ENCODE measurements at places on chromosomes 3 and 15. TPM values are rescaled to one million over a fixed set of nuclear protein-coding genes. Genes with fewer than 3 reads are reported as not detected.

DNA sequence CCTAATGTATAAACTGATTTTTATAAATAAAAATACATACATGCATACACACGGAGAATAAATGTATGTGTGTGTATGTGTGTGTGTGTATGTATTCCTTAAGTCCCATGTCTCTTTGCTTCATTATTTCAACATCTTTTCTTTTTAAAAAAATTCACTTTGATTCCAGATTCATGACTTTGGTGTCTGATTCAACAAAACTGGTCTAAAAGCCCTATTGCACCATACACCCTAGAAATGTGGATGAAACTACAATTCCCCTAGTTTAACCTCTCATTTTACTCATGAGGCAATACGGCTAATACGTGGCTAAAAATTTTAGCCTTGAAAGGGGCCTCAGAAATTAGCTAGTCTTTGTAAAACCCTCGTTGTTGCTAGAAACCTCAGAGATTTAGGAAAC, 228.1 kb downstream of the ADAMTS9 start:
- DNase-seq, result no peak

GRCh38 chr15:44536302-44536961, 515 bp upstream of the EIF3J start:
- peak; percentile 73 for DNase-seq

GRCh38 chr3:141407047-141407446, 38.7 kb downstream of the ZBTB38 start:
- DNase-seq, result no peak

GRCh38 chr15:51589881-51590568, 32.5 kb downstream of the DMXL2 start:
- no peak for DNase-seq

DNA sequence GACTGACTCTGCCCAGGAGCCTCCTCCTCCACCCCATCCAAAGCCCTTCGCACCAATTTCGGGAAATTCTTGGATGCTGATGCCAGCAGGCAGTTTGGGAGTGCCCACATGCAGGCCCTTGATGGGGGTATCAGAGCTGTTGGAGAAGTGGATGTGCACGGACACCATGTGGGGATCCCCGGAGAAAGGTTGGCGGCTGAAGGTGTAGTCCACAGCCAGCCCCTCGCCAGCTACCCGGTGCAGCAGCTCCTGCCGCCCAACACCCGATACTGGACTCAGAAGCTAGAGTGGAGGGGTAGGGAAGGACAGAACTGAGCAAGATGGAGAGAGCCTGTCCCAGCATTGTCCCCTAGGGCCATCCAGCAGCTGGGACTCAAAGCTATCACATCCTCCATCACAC, 15.5 kb upstream of the CPEB1 start:
- no peak for DNase-seq

DNA sequence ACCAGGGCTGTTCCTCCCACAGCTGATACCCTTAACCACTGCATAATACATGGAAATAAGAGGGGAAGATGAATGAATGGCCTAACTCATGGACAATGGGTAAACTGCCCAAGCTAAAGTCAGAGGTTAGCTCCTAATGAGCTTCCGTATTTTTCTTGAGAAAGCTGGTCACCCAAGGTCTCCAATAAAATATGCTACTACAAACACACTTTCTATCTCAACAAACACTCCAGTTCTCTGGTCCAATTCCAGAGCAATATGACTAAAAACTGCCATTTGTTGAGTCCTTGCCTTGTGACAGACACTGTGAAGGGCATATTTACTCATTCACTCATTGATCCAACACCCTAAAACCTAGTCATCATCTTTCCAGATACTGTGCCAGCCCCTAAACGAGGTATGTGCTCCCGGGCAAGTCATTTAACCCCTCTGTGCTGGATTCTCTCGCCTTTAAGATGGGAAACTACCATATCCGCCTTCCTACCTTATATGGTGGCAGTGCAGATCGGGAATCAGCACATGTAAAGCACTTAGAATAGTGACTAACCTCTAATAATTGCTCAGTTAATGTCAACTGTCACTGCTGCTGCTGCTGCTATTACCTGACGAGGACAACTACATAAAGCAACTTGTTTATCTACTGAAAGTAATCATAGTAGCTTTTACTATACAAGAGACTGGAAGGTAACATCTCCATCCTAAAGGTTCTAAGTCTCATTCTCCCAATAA, 89.1 kb downstream of the XXYLT1 start:
- DNase-seq, result no peak

DNA sequence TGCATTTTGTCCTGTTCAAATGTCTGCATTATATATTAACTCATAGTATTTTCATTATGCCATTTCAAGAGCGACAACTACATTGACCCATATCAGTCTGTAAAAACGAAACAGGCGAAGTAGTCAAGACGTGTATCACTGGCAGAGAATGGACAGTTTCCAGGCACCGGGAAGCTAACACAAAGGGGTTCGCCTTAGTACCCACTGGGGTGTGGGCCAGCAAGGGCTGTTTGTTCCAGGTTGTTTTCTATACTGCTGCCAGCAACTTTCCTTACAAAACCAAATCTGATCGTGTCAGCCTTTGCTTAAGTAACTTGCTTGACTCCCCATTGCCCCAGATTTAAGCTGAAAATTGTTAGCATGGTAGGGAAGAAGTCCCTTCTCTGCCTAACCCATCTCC, 87.1 kb downstream of the CGNL1 start:
- peak; percentile 45 for DNase-seq

DNA sequence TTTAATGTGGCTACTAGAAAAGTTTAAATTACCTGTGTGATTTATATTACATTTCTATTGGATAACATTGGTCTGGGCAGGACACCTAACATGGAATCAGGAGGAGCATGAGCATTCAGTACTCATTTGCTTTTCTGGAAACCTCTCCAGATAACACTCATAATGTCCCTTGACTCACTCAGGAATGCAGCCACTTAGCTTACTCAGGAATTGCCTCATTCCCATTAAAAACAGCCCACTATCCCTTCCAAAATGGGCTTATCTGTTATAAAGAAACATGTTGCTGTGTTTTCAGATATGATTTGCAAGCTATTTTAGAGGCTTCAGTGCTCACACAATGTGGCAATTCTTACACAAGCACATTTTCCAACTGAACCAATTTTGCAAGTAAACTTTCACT, 17.1 kb downstream of the GBE1 start:
- DNase-seq, result no peak

- no peak for DNase-seq
Measured at GRCh38 chr3:37979541-37980461, 10.8 kb upstream of the VILL start.

DNA sequence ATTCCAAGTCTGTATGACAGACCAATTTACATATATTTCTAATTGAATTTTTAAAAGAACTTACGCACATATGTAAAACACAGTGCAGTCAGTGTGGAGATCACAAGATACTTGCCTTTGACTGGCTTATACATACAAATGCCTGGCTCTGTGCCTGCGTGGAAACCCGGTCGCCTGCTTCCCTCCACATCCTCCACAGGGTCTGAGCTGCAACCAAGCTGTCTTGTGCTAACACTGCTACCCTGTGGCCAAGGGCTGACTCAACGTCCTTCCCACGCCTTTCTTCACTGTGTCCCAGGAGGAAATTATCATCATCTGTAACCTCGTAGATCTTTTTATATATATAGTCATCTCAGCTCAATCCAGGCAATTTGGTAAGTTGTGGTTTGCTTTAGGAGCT, 117.0 kb downstream of the WNT7A start:
- DNase-seq, result no peak

DNA sequence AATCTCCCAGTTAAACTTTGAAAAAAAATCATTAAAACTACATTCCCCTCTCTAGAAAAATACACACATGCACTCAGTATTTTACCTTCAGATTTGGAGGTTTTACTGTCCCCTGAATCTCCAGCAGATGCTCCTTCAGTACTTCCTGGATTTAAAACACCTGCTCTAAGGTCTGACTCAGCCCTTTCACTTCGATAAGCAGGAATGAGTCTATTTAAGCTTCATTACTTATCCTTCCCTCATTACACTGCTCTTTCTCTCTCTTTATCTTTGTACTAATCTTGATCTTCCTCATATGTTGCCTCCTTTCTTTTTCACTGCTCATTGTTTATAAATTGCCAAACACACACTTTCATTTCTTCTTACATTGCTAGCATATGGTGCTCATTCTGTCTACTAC, 443.9 kb downstream of the DIPK2A start:
- DNase-seq, result no peak

- DNase-seq, result no peak
Measured at GRCh38 chr3:79953591-79954101, 185.8 kb upstream of the ROBO1 start.

- no peak for DNase-seq
Measured at GRCh38 chr3:46289966-46290365, 47.7 kb downstream of the CCR3 start.

DNA sequence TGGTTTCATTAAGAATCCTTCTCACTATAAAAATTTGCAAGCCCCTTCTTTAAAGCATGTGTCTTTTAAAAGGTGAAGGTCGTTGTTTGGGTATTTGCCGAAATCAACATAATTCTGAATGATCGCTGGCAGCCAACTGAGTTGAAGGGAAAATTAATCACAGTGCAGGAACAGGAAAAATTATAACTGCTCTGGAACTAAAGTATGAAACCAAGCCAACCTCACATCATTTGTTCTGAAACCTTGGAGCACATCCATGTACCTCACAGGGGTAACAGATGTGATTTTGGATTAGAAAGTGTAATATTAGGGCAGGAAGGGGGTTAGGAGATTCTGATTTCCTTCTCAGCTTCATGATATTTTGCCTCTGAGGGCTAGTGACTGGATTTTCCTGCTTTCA, 52.2 kb upstream of the PTX3 start:
- no peak for DNase-seq

DNA sequence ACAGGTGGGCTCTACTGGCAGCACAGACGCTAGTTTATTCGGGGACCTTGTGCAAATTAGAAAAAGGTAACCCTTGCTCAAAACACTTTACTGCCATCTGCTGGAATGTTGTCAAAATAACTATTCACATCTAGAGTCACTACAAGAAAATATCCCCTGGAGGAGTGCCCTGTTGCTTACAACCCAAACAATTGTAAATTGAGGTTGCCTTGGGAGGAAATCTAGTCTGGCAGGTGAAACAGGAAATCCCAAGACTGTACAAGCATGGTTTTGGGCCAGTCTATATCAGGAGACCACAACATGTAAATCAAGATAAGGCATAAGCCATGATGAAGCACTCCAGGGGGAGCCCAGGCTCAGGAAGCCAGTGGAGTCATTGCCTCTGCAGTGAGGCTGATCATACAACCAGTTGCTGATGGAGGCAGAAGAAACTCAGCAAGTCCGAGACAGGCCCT, 136.8 kb upstream of the ACP3 start:
- DNase-seq, result no peak

DNA sequence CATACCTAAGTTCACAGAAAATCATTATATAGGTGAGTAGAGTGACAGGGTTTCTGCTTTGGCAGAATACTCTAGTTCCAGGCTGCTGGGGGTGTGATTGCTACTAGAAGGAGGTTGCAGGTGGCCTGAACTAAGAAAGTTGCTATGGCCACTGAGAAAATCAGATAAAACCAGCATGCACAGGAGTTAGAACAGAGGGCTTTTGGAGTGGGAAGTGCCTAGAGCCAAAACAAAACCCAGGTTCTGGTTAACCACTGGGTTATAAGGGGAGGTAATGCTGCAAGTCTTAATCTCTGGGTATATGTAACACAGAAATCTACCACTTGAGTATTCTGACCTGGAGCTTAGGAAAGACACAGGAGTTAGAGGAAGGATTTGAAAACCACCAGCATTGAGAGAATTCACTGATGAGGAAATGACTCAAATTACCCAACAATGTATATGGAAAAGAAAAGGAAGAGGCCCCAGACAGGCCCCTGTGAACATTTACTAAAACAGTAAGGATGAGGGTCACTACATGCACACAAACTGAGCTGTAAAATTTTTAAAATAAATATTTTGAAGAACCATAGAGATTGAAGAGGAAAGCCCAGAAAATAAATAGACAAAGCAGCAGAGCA, 60.0 kb downstream of the PLOD2 start:
- no peak for DNase-seq

GRCh38 chr15:51752888-51753287, 1.5 kb downstream of the TMOD2 start:
- no peak for DNase-seq

DNA sequence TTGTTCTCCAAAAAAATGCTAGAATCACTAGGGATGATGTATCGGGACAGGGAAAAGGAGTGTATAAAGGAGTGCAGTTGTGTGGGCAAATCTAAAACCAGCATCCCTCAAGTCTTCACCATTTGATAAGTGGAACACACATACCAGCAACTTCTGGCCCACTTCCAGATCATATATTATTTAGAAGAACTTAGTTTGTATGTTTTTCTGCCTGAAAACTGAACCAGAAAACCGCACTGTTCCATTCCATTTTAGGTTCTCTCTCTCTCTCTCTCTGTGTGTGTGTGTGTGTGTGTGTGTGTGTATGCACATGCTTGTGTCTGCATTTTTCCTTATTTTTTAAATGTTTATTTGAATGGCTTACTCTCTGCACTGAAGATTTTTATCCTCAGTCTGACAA, 93.5 kb downstream of the SERPINI1 start:
- DNase-seq, result no peak

GRCh38 chr3:23720059-23720458, 85.7 kb upstream of the UBE2E1 start:
- no peak for DNase-seq

DNA sequence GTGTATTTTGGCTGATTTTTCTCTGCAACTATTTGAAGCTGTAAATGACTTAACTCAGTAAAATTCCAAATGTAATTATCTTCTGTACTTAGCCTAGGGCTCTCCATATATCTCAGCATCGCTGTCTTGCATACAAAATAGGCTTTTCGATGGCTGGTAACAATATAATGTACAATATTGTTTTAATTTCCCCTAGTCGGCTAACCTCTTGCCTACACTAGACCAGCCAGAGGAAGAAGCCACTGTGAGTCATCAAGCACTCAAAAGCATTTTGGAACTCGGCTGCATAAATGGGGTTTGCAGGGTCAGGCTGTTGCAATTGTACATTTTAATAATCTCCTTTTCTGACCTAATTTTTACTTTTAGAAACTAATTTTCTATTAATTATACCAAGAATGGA, 583.8 kb downstream of the FOXP1 start:
- DNase-seq, result no peak

GRCh38 chr3:124792341-124793040, 62.2 kb downstream of the UMPS start:
- DNase-seq, result no peak

GRCh38 chr3:62169906-62170660, 203.3 kb downstream of the FEZF2 start:
- DNase-seq, result no peak

- DNase-seq, result no peak
Measured at GRCh38 chr15:40339621-40339945, 1.2 kb downstream of the CCDC9B start.

GRCh38 chr3:12643724-12644123, 20.2 kb downstream of the RAF1 start:
- no peak for DNase-seq

KLHL40 gene
- total RNA-seq, result 0.21 TPM

MIX23 gene
- 20.2 TPM for total RNA-seq

DENND4A gene
- 71.3 TPM for total RNA-seq

CAMP gene
- not detected for total RNA-seq

RMDN3 gene
- 63.5 TPM for total RNA-seq

EHHADH gene
- total RNA-seq, result 4.3 TPM

PGBD4 gene
- total RNA-seq, result 5.4 TPM

INKA1 gene
- 5.3 TPM for total RNA-seq

EPB42 gene
- total RNA-seq, result not detected
